ENCODE measurements at places on chromosomes 12 and 14.

GRCh38 chr12:109116611-109116949 is 193 bp downstream of the ACACB start:
- H3K27me3 ChIP-seq: no peaks in the 10 kb centered on the region
- no peaks in the 10 kb centered on the region for H3K36me3 ChIP-seq
- H3K4me3 ChIP-seq: no peak overlapping the region
- DNase-seq: no peak

DNA sequence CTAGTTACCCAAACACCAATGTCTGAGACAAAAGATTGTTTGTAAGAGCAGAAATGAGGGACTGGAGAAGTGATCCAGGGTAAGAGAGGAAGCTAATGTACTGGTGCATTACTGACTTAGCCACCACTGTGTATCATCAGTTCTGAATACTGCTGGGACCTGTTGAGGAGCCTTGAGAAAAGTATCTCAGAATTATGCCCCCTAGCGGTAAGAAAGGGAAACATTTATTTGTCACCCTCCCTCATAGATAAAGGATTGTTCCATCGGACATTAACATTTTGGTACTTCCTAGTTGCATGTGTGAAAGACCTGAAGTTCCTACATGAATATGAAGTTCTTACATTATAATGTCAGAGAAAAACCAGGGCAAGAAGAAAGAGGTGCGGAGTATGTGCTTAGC is 612.5 kb downstream of the FSCB start:
- H3K4me1 ChIP-seq: no peaks in the 10 kb centered on the region
- H3K4me3 ChIP-seq: no peak overlapping the region
- no peaks in the 10 kb centered on the region for H3K36me3 ChIP-seq
- H3K27me3 ChIP-seq: no peaks in the 10 kb centered on the region
- H3K27ac ChIP-seq: no peak overlapping the region
- no peak for DNase-seq

DNA sequence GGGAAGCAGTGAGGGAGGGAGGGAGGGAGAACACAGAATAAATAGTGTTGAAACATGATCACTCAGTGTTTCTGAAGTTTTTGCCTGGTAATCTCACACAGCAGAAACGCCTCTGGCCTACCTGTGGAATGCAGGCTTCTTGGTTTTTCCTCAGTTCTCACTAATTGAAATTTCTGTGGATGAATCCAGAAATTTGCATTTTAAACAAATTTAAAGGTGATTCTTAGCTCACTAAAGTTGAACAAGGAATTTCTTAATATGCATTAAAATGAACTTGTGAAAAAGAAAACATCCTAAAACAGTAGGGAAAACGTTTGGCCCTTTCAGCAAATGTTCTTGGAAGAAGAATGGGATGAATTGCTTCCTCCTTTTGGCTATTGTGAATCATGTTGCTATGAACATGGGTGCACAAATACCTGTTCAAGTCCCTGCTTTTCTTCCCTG is 1.4 kb downstream of the RNASE9 start:
- DNase-seq: no peak
- H3K36me3 ChIP-seq: no peaks in the 10 kb centered on the region
- H3K4me3 ChIP-seq: no peak overlapping the region
- H3K27ac ChIP-seq: no peak overlapping the region
- no peaks in the 10 kb centered on the region for H3K27me3 ChIP-seq
- peaks cover 2% of the 10 kb centered on the region for H3K4me1 ChIP-seq

- no peaks in the 10 kb centered on the region for H3K27me3 ChIP-seq
- H3K36me3 ChIP-seq: peaks cover 11% of the 10 kb centered on the region
- H3K27ac ChIP-seq: no peak overlapping the region
- H3K4me3 ChIP-seq: no peak overlapping the region
- no peaks in the 10 kb centered on the region for H3K4me1 ChIP-seq
Observed at GRCh38 chr12:92124689-92125029, 21.0 kb downstream of the BTG1 start.

All from lung (tissue), 17 donors.